ENCODE measurements at places on chromosomes 2 and 18.

DNA sequence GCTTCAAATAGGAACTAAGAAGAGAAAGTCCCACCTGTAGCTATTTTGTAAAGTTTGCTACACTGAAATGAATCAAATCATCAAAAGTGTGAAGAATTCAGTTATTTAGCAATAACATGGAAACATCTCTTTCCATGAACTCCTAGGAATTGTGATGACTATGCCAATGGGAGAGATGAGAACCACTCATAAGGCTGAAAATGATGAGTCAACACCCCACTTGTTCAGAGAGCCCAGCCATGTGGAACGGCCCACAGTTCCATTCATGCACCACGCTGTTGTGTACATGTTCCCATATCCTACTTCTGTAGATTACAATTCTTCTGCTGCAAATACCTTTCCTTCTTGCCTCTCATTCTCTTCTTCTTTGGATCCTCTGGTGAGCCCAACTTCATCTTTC lies 645.5 kb upstream of the ID2 start:
- no peak for DNase-seq

DNA sequence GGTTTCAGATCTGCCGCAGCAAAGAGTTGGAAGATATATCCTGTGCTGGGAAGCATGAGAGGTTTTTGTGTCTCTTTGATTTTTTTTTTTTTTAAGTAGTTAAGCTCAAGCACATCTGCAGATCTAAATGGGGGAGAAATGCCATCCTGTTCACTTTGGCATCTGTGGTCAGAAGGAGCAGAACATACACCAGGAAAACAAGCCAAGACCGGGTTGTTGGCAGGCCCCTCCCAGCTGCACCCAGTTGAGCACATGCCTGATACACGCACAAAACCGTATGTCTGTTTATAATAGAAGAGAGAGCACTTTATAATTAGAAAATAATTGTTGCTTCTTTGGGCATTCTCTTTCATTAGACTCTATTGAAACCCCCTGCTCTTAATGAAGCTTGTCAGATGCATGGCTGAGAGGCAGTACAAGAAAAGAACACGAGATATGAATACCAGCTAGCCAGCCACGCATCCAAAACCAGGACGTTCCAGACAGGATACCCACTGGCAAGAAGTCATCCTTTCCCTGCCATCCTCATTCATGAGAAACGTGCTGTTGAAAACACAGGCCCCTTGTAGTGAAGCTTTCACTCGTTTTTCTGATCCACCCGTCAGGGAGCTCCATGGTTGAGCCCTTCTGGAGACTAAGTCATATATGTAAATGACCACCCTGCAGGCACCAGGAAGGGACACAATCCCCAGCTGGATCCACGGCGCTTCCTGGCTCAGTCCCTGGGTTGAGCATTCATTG lies 152.2 kb downstream of the ALPK2 start:
- DNase-seq, result no peak

DNA sequence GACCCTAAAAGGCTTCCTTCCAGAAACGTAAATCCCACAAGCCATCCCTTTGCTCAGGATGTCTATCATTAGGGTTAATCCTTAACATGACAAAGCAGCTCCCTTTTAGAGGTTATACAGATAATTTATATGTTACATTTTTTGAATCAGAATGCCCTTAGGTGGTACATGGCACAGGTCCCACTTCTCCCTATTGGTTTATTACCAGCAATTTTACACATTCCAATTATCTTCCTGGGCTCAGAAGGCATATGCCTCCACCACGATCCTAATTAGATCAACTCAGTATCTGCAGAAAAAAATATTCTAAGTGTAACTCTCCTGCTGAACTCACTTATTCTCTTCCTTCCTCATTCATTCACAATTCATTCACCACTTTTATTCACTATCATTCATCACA lies 507.0 kb upstream of the MAP2 start:
- no peak for DNase-seq

GRCh38 chr2:176094349-176094748 lies 1.8 kb downstream of the HOXD13 start:
- no peak for DNase-seq

- DNase-seq, result no peak
Observed at GRCh38 chr2:241951920-241952319, 82.4 kb downstream of the RTP5 start.

- DNase-seq, result no peak
Observed at GRCh38 chr2:173881886-173882285, 83.3 kb downstream of the SP3 start.

GRCh38 chr18:50194631-50195532 lies at the start of gene MYO5B:
Gene MYO5B (minus strand): TSS chr18:50195147. CDS start chr18:50194793, 354 bp downstream.
- DNase-seq, result peak; percentile 2

DNA sequence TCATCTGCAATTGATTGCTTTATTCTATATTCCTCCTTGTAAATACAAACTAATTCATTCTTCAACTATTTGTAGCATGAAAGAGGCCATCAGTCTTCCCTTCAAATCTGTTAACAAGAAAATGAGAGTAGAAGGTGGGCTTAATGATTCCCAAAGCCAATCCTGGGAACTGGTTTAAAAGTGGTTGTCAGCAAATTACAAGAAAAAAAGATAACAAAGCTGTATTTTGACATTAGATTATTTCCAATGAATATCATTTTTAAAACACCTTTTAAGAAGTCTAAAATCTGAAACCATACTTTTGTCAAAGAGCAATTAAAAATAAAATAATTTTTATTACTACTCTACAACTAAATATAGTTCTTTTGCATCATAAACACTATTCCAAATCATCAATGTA lies 139.2 kb downstream of the DYM start:
- DNase-seq, result no peak

DNA sequence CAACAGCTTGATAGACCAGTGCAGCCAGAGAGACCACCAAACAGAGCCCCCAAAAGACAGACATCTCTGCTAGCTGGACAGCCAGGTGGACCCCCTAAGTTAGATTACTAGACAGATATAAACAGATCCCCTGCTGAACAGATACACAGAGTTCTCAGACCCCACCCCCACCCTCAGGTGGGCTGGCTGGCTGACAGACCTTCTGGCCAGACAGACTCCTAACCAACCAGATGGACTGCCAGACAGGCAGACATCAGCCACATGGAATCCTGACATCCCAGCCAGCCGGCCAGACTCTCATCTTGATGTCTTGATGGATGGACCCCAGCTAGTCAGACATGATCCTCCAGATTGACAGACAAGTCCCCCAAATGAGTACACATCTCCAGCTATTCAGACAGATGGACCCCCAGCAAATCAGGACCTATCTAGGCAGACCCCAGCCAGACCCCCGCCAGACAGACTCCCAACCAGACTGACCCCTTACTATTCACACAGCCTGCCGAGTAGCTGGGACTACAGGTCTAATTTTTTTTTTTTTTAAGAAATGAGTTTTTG lies 18.0 kb downstream of the PTPN18 start:
- no peak for DNase-seq

- DNase-seq, result no peak
Observed at GRCh38 chr2:80364524-80365212, 60.1 kb upstream of the LRRTM1 start.

GRCh38 chr2:202034249-202035088 lies 814 bp downstream of the FZD7 start:
- no peak for DNase-seq

DNA sequence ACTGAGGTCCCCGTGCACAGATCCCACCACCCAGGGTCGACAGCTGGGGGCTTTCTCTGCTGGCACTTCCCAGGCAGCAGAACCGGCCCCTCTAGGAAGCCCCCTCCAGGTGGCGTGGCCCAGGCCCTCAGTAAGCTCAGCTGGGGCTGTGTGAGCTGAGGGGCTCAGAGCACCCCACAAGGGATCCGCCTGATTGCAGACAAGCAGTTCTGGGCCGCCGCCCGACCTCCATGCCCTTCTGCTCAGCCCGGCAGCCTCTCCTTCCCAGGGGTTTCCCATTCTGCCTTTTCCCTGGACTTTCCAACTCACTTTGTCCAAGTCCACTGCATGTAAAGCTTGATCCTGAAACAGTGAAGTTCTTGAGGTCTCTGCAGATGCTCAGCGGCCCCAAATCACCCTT lies 76.4 kb downstream of the NFATC1 start:
- DNase-seq, result no peak

GRCh38 chr18:11751341-11752115 lies 62.5 kb downstream of the GNAL start:
- no peak for DNase-seq

DNA sequence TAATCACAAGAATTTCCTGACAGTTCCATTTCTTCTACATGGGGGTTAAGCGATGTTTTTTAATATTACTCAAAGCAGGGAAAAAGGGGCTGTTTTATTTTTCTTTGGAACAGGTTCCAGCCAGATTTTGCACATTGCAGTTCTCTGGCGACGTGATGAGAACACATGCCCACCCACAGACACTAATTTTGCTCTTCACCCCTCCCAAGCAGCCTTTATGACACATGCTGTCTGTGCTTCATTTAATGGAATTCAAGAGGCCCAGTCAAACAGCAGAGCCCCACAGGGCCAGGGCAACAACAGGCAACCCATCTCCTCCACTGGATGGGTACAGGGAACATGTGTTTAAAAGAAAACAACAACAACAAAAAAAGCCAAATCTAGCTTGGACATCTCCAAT lies 70.8 kb downstream of the SPRED2 start:
- DNase-seq, result no peak

DNA sequence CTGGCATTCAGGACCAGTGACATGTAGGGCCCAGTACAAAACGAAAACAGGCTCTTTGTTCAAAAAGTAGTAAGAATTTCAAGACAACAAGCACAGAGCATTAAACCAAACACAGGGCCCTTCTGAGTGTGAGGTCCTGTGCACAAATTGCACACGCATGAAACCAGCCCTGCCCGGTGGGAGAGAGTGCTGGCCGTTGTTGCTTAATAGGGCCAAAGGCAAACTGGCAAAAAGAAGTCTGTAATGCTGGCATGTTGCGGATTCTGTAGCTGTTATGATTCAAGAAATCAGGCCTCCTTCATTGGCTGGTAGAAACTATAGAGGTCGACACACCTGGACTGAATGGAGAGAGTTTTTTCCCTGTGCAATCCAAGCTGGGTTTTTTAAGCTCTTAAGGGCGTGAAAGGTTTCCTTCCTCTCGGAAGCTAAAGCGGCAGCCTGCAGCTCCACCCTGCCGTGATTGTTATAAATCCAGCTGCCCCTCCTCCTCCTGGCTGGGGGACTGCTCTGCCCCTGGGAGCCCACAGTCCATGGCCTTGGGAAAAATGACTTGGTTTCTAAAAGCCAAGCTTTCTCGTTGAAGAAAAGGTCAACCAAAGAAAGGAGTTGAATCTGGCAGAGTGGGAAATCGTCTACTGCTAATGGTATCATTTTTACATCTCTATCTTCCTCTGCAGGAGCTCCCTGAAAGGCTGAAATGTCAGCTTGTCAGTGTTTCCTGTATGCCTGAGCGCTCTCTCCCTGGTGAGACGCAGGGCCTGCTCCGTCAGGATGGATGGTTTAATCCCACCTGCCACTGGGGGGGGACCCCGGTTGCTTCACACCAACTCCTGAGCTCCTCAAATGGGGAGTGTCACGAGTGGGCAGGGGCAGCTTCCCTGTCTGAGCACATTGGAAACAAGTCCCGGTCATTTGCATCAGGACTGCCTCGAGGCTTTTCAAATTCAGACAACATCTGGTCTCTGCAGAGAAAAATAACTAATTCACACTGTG lies 143.6 kb downstream of the ALPK2 start:
- no peak for DNase-seq

DNA sequence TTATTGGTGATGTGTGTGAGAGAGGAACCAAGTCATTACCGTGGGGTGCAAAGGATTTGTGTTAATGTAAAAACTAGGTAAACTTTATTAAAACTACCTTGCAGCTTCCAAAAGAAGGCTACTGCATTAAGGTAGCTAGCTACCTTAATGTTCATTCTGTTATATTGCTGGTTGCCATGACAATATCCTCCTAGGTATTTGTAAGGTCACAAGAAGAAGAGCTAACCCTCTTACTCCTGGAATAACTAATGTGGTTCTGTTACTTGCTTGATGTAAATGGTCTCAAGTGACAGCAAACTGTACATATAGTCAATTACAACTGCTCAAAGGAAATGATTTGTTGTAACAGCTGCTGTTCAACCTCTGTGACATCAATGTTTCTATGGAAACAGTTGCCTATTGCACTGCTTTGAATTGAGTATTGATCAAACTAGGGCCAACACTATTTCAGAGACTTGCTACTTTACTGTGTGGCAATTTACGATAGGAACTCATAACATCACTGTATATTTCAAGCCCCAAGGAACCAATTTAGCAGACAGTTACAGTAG lies 319.8 kb upstream of the HNRNPA3 start:
- no peak for DNase-seq

DNA sequence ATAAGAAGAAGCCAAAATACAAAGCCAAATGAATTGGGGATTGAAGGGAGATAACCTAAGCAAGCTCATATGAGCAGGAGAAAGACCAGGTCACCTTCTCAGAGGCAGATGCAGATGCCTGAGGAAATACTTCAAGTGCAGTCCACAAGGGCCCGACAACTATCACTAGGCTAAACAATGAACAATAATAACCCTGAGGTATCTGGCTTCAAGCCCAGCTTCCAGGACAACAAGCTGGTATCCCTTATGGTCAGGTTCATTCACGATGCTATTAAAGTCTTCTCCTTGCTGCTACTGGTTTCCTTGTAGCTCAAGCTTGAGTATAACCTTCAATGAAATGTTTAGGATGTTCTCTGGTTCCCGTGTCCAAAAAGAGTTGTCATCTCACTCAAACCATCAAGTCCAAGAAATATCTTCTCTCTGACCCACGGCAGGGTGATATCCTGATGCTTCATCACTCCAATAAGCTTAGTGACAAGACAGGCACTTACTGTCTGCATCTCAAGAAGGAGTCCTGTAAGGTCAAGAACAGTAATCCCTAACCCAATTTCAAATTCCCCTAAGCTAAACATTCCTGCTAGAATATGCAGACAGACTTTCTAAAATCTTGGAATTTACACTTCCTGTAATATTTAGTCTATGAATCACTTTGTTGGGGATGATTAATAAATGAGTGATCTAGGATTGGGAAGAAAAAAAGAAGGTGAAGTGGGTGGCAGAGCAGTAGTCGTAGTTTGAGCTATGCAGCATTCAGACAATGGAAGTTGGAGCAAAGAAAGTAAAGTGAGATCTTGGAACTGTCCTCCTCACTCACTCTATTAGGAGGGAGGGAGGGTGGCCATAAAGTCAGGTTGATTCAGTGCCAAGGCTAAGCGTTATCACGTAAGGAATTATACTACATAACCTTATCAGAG lies 33.1 kb downstream of the CHN1 start:
- no peak for DNase-seq

GRCh38 chr2:51093016-51093415 lies 61.1 kb upstream of the NRXN1 start:
- no peak for DNase-seq

GRCh38 chr2:231680285-231680991 lies 27.9 kb upstream of the PTMA start:
- no peak for DNase-seq

GRCh38 chr2:85917887-85918795 lies 29.4 kb upstream of the ST3GAL5 start:
- no peak for DNase-seq
